Right ventricle myocardium inferior (tissue), 1 donor: ENCODE measurements at places on chromosomes 2 and 18.

GRCh38 chr2:73232403-73233153 is 461 bp downstream of the PRADC1 start:
- DNase-seq, result no peak

GRCh38 chr2:24576617-24577016 is 85.6 kb downstream of the NCOA1 start:
- DNase-seq, result no peak

- DNase-seq, result peak; percentile 76
These were observed 11.5 kb downstream of the TEX44 start for GRCh38 chr2:231604101-231604684.

- no peak for DNase-seq
These were observed 143.8 kb downstream of the PIEZO2 start for GRCh38 chr18:11005528-11005927.

DNA sequence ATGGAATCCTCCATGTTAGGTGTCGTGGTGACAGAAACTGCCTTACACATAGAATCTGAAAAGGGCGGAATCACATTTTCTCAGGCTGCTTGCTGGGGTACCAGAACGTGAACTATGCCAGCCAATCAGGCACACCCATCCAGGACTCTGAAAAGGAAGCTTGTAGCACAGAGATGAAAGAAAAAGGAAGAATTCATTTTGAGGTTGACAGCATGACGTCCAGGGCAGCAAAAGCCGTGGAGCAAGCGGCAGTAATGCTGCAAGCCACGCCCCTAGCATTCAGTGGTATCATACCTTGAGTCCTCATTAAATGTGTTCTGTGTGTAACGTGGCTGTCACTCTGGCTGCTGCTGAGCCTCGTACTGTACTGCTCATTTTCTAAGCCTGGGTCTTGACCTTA is 304.0 kb downstream of the DYSF start:
- DNase-seq, result no peak

DNA sequence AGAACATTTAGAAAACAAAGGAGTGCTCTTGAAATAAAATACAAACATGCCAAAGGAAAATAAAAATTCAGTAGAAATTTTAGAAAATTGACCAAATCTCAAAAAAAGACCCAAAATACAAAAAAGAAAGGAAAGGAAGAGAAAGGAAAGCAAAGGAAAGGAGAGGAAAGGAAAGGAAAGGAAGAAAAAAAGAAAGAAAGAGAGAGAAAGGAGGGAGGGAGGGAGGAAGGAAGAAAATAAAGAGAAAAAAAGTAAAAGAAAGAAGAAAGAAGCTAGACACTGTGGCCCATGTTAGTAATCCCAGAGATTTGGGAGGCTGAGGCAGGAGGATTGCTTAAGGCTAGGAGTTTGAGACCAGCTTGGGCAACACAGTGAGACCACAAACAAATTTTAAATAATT is 500.1 kb upstream of the VRK2 start:
- no peak for DNase-seq

- DNase-seq, result no peak
These were observed 171.5 kb downstream of the EVA1A start for GRCh38 chr2:75389271-75389670.

DNA sequence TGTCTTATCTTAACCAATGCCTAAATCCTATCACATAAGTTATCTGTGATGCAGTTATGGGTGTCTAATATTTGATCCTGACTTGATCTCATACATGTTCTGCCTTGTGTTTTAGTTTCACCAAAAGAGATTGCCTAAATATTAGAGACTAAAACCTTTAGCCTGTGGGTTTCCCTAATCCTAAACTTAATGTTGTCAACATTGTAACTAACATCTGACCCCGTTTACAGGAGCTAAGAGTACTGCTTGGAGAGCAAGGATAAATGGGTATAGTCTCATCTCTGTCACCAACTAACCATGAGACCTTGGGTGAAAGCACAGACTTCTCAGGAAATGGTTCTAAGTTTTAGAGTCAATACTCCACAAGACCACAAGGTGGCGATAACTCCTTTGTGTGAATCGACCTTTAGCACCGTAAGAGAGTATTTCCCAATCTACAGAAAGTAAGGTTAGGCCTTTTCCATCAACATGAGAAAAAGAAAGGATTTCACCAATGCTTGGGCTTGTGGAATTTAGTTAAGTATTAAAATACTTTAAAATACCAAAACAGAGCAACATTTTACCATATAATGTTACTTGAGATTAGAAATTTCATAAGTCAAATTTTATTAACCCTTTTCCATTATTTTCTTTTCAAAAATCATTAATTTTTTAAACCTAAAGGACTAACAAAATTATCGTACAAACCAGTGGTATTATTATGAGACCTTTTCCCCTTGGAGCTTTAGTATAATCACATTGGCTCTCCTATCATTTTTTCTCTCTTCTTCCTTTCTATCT is 60.5 kb downstream of the G6PC2 start:
- no peak for DNase-seq

GRCh38 chr2:96128456-96128855 is 9.8 kb downstream of the ASTL start:
- DNase-seq, result peak; percentile 32

GRCh38 chr18:55529581-55529980 is 58.4 kb downstream of the TCF4 start:
- no peak for DNase-seq

- DNase-seq, result no peak
These were observed 246.8 kb upstream of the TNP1 start for GRCh38 chr2:217106650-217107014.

DNA sequence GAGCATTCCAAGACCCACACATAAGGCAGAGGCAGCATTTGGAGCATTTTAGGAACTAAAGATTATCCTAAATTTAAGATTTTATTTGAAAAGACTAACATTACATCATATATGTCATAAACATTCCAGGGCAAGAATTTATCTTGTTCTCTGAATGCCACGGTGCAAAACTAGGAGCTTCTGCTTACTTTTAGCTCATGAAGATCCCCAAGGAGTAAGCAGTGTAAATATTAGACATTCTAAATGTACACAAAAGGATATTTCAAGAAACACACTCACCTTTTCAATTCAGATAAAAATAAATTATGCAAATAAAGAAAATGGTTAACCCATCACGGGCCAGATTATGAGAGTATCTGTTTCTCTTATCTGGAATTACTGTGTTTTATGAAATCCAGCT is 101.7 kb upstream of the ETAA1 start:
- no peak for DNase-seq

- DNase-seq, result no peak
These were observed 1.4 kb upstream of the PLCL1 start for GRCh38 chr2:197803033-197803444.

DNA sequence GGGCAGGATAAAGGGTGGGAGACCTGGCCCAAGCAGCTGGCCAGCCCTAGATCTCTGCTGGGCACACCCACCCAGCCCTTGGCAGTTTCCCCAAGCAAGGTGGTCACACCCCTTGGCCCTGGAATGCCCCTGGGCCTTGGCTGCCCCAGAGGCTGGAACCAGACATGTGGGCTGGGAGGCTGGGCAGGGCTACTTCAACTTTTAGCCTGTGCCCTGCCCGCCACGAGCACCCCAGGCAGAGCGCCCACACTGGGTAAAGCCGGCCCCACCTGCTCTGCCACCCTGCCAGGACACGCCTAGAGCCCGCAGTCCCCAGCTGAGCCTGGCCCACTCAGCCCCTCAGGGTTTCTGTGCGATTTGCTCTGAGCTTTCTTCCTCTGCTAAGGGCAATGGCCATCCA is 119.7 kb upstream of the SMAD2 start:
- DNase-seq, result no peak

DNA sequence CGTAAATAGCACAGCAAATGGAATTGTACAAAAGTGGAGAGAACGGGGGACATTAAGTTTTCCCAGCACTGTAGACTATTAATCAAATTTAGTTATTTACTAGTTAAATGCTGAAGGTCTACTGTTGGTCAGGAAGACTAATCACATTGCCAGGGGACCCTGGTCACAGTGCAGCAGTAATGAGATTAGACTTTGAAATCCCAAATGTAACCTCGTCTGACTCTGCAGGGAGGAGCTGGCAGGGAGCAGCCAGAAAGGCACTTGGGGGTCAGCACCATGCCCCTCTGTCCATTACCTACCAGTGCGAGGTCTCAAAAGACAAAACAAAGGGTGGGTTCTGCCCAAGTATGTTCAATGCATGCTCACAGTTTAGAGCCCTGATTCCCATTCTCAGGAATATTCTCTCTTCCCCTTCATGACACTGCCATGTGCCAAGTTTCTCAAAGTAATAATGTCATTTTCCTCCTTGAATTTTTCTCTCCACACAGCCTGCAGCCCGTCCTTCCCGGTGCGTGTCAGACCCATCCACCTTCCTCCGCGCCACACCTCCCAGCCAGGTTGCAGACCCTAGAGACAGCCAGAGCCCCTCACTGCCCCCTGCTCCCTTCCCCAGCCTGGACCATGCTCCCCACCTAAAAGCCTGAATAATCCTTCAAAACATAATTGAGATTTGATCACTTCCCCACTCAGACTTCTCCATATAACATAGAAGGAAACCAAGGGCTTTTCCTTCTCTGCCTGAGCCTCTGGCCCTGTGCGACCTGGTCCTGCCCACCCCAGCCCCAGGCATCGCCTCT is 52.5 kb downstream of the TMEM18 start:
- DNase-seq, result no peak

DNA sequence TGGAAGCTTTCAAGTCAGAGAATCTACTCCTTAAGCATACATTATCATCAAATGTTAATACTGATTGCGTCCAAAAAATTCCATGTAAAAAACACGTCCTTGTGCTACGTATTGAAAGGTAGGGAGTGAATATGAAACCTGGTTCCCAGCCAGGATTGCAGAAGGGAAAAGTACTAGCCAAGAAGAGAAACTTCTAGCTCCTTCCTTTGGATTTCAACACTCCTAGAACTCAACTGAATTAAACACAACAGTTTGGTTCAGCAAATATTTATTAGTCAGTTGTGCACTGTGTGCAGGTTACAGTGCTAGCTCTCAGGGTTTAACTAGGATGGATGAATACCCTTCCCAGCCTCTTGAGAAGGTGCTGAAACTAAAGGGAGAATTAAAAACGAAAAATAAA is 33.9 kb upstream of the FHL2 start:
- DNase-seq, result no peak

- no peak for DNase-seq
These were observed 18.8 kb downstream of the COX7A2L start for GRCh38 chr2:42342061-42342794.

DNA sequence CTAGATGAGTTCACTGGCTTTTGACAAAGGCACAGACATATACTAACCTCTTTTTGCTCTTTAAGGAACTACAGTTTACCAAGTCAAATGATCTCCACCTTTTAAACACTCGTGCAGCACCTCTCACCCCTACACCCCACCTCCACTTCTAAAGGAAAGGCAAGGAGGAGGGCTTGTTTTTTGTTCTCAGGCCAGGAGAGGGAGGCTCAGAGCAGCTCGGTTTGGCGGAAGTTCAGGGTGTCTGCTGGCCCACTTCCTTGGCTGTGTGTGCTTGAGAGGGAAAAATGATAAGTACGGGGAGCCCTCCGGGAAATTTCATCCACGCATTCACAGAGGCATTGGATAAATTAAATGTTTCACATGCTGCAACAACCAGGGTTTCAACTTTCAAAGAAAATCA is 667.9 kb downstream of the BCL11A start:
- no peak for DNase-seq

- DNase-seq, result no peak
These were observed 11.8 kb downstream of the CYRIA start for GRCh38 chr2:16653799-16654198.
